ENCODE measurements at places on chromosomes 7 and 10.

DNA sequence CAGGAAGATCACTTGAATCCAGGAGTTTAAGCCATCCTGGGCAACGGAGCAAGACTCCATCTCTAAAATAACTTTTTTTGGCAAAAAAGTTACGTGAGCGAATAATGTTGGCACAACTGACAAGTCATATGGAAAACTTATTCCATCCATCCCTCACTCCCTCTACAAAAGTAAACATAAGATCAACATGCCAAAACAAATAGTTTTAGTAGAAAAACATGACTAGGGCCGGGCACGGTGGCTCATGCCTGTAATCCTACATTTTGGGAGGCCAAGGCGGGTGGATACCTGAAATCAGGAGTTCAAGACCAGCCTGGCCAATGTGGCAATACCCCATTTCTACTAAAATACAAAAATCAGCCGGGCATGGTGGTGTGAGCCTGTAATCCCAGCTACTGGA, 25.6 kb downstream of the SLC25A16 start:
- DNase-seq: no peak

- DNase-seq: no peak
Observed at GRCh38 chr10:72461085-72461484, 106.4 kb upstream of the DNAJB12 start.

DNA sequence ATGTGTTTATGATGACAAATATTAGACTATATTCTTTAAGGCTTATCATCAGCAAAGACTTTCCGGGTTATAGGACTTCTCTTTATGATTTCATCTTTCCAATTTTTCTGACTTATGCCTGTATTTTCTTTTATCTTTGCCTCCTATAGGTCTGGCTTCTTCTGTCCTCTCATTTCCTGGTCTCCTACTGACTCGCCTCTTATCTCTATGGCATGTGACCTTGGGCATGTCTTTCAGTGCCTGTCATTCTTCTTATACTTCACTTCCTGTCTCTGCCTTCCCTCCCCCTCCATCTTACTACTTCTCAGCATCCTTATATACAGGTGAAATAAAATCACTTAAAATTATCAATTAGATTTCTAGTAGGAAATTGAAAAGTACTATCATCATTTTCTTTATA, 42.2 kb downstream of the PCDH15 start:
- DNase-seq: no peak

- DNase-seq: no peak
Observed at GRCh38 chr7:94400022-94400421, 5.3 kb downstream of the COL1A2 start.

GRCh38 chr7:1550005-1550845, 5.8 kb downstream of the TMEM184A start:
- no peak for DNase-seq

DNA sequence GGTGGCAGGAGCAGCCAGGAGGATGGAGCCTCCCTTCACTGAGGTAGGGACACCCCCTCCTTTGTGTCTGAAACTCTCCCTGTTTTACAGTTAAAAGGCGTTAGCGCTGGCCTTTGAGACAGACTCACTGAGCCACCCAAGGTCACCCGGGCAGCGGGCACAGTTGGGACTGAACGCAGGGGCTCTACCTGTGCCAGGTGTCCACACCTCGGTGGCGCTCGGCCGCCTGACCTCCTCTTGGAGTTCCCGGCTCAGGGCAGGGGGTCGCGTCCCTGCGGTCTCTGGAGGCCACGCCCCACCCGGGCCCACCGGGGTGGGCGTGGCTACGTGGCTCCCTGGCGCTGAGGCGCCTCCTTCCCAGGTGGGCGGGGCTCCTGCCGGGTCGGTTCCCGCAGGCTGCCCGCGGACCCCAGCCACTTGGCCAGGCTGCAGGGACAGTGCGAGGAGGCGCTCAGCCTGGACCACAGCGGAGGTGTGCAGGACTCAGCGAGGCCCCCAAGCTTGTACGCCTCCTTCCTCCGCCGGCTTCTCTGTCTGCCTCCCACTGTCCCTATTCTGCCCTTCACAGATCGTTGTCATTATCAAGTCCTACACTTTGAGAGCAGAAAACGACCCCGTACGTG, 39.9 kb upstream of the LEP start:
- no peak for DNase-seq

- DNase-seq: no peak
Observed at GRCh38 chr10:125225051-125225450, 64.7 kb upstream of the CTBP2 start.

DNA sequence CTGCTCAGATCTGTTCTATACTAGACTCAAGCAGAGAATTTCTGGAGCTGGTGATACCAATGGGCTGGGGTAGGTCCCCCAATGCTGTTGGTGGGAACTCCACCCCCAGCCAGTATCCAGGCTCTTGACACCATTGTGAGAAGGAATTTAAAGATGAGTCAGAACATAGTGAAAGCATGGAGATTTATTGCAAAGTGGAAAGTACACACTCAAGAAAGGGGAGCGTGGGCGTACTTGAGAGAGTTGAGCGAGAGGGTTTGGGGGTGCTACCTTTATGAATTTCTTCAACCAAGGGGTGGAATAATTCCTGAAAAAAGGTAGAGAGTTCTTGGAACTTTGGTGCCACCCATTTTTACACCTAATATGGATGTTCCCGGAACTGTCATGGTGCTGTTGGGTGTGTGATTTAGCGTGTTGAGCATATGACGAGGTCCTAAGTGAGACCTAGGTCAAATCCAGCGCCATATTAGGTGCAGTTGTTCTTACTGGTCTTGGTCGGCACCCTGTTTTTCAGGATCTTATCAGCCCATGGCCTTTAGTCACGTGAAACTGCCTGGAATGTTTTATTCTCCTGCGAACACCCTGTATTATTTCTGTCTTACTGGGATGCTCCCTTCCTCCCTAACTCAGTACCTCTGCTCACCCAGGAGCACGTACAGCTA, 122.0 kb upstream of the AHR start:
- no peak for DNase-seq

GRCh38 chr10:130357951-130358350, 221.8 kb downstream of the GLRX3 start:
- no peak for DNase-seq

DNA sequence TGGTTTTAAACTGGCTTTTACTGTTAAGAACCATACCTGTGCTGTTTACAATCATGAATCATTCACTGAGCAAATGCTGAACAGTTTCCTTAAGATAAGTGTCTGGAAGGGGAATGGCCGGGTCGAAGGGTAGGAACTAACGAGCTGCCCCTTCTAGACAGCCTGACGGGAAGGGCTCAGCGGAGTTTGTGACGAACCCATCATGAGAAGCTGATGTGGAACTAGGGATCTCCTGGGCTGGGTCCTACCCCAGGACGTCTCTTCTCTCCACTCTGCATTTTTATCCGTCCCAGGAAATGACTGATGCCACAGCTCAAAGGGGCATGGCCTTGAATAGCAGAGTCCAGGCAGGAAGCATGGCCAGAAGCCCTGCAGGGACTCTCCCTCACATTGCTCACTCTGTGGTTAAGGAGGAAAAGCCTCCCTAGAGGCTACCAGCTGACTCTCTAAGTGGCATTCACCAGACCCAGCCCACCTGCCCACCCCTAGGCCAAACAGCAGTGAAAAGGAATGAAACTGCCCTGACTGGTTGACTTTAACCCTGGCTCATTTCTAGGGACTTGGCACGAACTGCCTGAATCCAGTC, 112.0 kb downstream of the PFKFB3 start:
- no peak for DNase-seq

- DNase-seq: no peak
Observed at GRCh38 chr10:75776738-75777504, 345.5 kb downstream of the LRMDA start.

GRCh38 chr10:58830697-58831096, 318.0 kb downstream of the BICC1 start:
- DNase-seq: no peak

GRCh38 chr10:70328967-70329366, 45.2 kb upstream of the NPFFR1 start:
- no peak for DNase-seq

DNA sequence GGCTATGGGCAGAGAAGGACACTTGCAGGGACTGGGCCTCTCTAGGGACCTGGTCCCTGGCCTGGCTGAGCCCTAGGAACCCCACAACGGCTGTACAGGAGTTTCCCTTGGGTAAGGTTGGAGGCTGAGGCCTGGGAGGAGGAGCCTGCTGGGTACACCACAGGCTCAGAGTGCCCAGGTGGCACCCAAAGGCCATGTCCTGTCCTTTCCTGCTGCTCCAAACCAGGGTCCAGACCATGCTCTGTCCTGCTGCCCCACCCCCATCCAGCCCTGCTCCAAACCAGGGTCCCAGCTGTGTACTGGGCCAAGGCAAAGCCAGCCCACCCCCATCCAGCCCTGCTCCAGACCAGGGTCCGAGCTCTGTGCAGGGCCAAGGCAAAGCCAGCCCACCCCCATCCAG, 35.3 kb upstream of the ZNF488 start:
- no peak for DNase-seq

- no peak for DNase-seq
Observed at GRCh38 chr10:131576341-131577177, 265.0 kb upstream of the TCERG1L start.

DNA sequence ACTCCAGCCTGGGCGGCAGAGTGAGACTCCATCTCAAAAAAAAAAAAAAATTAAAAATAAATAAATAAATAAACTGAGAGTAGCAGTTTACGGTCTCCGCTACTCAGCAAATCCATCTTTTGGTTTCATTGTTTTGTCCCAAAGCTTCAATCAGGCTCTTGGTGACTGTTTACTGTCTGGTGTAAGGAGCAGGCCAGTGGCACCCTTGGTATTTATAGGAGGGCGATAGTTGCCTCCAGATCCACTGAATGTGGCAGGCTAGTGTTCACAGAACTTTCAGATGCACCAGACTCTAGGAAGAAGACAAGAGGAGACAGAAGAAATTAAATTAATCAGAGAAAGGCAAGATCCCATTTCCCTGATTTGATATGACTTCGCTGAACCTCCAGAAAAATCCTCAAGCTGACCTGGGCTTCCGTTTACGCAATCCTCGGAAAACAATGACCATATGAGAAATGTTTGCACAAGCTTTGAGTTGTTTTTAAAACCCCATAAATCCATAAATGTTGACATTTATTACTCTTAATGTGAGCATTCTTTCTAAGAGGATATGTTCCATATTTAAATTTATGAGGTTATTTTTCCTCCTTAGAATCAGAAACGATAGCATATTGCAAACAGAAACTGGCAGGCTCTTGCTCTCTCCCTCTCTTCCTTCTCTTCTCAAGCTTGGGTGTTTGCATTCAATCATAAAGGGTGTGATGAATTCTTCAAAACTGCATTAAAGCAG, 7.1 kb upstream of the MUC3A start:
- DNase-seq: no peak

DNA sequence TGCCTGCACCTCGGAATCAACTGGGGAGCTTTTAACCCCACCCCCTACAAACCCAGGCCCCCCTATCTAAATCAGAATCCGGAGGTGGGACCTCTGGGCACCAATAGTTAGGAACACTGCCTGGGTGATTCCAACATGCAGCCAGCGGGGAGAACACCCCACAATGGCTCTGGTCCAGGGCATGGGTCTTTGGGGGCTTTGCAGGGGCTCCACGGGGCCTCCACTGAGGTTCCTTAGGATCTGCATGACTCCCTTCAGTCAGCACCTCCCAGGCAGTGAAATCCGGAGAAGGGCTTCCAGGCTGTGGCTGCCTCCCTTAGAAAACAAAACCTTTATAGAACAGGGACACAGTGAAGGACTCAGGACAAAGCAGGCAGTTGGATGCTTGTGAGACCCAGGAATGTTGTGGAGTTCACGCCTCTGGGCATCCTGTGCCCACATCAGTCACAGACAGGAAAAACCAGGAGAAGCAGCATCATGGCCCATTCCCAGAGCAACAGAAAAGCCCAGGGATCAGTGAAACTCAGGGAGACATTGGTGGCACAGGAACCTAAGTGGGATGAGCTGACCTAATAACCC, 16.5 kb upstream of the AOC1 start:
- no peak for DNase-seq

- no peak for DNase-seq
Observed at GRCh38 chr10:32028710-32029109, 27.5 kb downstream of the KIF5B start.

DNA sequence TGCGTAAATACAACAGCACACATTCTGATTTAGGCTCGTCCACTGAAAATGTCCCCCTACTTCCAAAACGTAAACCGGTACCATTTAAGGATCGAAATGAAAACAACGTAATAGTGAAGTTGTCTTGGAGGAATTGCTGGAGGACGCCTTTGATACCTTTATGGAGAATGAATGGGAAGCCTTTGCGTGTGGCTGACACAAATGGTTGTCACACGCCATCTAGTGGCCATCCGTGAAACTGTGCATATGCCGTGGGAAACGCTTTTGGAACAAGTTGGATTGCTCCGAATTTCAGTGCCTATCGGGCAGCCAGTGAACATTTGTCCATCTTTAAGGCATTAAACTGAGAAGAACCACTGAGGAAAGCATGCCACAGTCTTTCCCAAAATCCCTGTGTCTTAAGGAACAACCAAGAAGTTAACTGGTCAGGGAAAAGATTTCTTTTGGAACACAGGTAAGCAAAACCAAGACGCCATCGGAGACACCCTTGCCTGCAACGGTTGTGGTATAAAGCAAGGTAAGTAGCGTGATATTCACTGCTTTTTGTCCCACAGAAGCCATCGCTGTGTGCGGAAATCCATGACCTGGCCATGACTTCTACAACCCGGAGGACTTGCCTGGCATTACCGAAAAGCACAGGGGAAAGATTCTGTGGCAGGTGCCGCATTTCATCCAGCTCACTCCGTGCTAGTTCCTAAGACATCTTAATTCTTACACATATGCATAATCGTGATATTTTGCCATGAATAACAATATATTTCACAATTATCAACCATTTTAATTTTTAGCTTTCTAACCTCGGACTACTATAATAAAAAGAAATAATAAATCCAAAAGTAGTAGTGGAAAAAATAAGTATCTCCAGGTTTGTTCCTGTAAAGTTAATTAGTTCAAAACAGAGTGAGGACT, 100.6 kb downstream of the FAM204A start:
- DNase-seq: peak; percentile 82

GRCh38 chr10:77904100-77904840, 22.3 kb downstream of the DLG5 start:
- DNase-seq: peak; percentile 55

- peak; percentile 34 for DNase-seq
Observed at GRCh38 chr10:12271210-12271540, 75.2 kb downstream of the CDC123 start.

DNA sequence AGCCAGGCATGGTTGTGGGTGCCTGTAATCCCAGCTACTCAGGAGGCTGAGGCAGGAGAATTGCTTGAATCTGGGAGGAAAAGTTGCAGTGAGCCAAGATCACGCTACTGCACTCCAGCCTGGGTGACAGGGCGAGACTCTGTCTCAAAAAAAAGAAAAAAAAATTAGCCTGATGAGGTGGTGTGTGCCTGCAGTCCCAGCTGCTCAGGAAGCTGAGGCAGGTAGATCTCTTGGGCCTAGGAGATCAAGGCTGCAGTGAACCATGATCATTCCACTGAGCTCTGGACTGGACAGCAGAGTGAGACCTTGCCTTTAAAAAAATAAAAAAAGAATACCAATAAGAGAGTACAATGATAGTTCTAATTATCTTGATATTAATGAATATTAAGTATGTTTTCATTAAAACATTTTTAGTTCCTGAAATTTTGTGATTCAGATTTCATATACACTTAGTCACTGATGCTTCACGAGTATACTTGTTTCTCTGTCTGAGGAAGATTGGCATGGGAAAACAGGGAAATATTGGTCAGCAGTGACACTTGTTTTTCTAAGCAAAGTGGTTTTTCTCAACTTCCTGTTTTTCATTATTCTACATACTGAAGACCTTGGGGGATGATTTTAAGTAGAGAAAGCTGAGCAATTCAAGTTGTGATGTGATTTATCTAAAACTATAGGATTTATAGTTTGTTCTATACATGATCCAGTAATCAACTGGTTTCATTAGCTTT, 76.8 kb downstream of the ADK start:
- DNase-seq: no peak

Data from Karpas-422 (cell line).